NCI-H1417 treated with DMSO at 0.1 percent for 48 hours (cell line): ENCODE measurements at places on chromosomes 6 and 20.

GRCh38 chr6:131924881-131925474 lies 26.2 kb downstream of the CCN2 start:
- peak; percentile 29 for DNase-seq

DNA sequence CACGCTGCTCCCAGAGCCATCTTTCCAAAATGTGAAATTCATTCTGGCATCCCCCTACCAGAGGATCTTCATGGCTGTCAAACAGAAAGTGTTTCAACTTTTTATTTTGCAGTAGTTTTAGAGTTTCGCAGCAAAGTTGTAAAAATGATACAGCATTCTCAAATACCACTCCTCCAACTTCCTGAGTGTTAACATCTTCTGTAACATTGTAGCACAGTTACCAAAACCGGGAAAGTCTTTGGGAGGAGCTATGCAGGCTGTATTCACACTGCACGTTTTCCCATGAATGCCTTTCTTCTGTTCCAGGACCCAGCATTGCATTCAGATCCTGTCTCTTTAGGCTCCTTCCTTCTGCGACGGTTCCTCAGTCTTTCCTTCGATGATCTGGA lies 30.1 kb downstream of the CDYL start:
- no peak for DNase-seq

DNA sequence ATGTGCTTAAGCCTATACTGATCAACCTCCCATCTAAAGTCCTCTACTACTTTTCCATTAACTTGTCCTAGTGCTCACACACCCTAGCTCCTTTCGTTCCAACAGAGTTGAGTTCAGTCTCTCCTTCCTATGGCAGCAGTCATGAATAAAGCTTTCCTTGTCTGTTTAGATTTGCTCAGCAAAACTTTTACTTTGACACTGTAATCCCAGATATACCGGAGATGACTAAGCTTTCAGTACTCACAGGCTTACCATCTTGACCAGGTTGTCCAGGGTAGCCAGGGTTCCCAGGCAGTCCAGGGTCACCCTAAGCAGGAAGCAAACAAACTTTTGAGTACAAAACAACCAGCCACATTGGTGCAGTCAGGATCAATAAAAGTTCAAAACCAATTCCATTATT lies 90.7 kb downstream of the COL21A1 start:
- DNase-seq: no peak

- DNase-seq: no peak
These were observed 46.2 kb downstream of the OGFRL1 start for GRCh38 chr6:71334768-71335167.

- DNase-seq: no peak
These were observed 84.4 kb downstream of the LYRM2 start for GRCh38 chr6:89554106-89554505.

DNA sequence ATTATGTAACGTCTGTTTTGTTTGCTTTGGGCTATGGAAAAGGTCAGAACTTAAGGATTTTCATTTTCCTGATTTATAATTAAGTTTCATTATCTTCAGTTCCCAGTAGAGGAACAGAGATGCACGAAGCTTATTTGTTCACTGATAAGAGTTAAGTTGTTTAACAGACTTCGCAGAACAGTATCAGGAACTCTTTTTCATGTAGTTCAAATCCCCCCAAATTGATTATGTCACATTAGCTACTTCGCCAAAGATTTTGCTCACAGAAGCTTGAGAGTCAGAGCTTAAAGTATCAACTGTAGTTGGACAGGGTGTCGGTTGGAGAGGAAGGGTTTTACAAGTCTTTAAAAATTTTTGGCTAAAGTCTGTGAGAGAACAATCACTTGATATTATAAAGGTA lies 43.4 kb downstream of the ZHX3 start:
- DNase-seq: no peak

DNA sequence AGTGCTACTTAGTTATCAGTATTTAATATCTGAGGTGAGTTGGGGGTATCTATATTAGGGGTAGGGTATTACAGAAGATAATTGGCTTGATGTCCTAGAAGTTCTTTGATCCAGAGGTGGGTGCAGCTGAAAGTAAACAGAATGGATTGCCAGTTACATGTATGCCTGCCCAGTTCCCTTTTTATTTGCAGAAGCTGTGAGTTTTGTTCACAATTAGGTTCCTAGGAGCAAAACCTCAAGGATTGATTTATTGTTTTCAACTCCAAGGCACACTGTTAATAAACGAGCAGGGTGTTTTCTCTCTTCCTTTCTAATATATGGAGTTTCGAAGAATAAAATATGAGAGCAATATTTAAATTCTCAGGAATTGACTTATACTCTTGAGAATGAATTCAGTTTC lies 129.0 kb downstream of the SULF2 start:
- no peak for DNase-seq

DNA sequence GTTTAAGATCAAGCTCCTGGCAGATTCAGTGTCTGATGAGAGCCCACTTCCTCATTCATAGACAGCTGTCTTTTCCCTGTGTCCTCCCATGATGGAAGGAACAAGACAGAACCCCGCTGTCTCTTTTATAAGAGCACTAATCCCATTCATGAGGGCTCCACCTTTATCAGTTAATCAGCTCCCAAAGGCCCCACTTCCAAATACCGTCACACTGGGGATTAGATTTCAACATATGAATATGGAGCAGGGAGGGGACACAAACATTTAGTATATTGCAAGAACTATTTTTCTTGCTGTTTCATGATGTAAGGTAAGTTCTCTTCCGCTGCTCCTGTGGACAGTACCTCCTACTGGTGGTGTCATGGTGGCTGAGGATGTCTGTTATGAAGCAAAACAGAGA lies 158.3 kb upstream of the IRAK1BP1 start:
- no peak for DNase-seq

- no peak for DNase-seq
These were observed 168.3 kb upstream of the JAG1 start for GRCh38 chr20:10842116-10842515.

GRCh38 chr6:42163981-42164380 lies 9.2 kb upstream of the GUCA1A start:
- no peak for DNase-seq

GRCh38 chr20:43323592-43323991 lies 133.9 kb upstream of the PTPRT start:
- DNase-seq: no peak

DNA sequence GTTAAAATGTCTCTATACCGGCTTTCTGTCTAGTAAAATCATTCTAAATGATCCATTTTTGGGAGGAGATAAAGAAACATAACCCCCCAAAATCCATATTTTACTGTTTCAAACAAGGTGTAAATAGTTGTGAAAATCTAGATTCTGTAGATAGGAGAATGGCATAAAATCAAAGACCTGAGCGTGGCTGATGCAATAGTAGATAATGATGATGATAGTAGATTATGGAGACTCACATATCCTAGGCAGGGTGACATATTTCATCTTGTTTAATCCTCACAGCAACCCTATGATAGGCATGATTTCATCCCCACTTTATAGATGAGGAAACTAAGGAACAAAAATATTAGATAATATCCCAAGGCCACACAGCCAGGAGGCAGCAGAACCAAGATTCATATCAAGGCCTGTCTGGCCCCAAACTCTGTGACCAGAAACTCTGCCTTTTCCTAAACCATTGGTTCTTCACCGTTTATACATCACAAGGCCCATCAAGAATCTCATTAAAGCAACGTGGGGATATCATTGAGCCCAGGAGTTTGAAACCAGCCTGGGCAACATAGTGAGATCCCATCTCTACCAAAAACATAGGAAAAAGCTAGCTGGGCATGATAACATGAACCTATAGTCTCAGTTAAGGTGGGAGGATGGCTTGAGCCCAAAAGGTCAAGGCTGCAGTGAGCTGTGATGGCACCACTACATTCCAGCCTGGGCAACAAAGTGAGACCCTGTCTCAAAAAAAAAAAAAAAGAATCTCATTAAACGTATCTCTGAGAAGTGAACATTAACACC lies 55.6 kb downstream of the BPIFB1 start:
- DNase-seq: no peak

- DNase-seq: no peak
These were observed 100.8 kb downstream of the TNFAIP3 start for GRCh38 chr6:137967689-137968454.

DNA sequence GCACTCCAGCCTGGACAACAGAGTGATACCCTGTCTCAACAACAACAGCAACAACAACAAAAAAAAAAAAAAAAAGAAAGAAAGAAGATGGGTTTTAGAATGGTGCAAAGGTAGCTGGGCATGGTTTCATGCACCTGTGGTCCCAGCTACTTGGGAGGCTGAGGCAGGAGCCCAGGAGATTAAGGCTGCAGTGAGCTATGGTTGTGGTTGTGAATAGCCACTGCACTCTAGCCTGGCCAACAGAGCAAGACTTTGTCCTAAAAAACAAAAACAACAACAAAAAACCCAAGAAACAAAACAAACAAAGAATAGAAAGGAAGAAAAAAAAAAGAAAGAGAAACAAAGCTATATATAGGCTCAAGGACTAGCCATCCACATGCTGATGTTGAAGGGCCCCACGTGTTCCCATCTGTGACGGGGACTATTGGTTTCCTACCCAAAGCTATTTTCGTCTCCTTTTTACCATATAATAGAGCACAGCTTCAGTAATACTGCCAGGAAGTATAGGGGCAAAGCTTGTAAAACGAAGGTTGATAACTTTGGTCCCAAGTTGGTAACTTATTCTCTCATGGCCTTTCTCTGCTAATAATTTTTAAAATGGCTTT lies 7.9 kb upstream of the EEF1E1 start:
- DNase-seq: no peak

GRCh38 chr6:75337835-75338580 lies 53.4 kb upstream of the TMEM30A start:
- no peak for DNase-seq

DNA sequence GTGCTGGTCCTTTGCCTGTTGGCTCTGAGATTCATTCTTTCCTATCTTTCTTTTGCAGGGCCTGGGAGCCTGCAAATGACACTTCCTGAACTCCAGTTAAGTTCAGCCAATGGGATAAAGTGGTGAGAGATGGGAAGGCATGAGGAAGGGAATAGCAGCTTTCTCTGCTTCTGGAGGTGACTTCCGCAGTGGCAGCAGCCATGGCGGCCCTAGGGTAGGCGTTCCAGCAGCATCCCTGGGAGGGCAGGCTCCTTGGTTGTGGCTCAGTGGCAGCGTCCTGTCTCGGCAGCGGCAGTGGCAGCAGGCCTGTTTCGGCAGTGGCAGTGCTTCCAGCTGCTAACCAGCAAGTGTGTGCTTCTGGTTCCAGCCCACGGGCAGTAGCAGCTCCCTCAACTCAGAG lies 7.3 kb upstream of the MDFI start:
- DNase-seq: no peak

DNA sequence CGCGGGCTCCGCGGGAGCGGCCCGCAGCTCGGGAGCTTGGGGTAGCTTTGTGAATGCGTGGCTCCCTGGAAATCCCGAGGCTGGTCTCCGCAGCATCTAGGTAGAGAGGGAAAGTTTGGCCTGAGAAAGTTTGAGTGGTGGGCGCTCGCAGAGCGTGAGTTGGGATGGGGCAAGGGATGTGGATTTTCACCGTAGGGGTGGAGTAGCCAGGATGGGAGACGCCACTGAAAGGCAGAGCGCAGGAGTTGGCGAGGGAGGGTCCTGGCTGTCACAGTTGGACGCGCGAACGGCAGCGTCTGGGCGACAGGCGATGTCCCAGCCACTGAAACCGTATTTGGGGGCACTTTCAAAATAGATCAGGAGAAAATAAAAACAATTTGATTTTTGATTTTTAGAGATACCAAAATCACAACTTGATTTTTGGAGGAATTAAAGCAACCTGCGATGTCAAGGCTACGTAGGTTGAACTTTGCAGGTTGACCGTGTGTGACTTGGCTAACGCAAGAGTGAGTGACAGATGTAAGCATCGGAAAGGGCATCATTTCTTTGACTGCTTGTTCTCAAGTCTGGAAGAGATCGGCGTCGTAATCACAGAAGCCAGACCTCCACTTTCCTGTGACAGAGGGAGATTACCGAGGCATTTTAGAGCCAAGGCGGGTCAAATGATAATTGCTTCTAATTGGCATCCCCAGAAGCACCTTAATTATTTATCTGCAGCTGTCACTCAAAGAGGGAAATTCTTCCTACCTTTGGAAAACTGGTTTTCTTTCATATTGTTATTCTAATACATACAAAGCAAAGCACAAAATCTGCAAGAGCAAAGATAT lies 646 bp downstream of the HEY2 start:
- DNase-seq: no peak

GRCh38 chr20:50100552-50100951 lies 12.4 kb downstream of the UBE2V1 start:
- DNase-seq: no peak

GRCh38 chr6:116666869-116667268 lies 1.7 kb downstream of the ZUP1 start:
- no peak for DNase-seq

- no peak for DNase-seq
These were observed 7.6 kb downstream of the CEBPB start for GRCh38 chr20:50198180-50198666.

DNA sequence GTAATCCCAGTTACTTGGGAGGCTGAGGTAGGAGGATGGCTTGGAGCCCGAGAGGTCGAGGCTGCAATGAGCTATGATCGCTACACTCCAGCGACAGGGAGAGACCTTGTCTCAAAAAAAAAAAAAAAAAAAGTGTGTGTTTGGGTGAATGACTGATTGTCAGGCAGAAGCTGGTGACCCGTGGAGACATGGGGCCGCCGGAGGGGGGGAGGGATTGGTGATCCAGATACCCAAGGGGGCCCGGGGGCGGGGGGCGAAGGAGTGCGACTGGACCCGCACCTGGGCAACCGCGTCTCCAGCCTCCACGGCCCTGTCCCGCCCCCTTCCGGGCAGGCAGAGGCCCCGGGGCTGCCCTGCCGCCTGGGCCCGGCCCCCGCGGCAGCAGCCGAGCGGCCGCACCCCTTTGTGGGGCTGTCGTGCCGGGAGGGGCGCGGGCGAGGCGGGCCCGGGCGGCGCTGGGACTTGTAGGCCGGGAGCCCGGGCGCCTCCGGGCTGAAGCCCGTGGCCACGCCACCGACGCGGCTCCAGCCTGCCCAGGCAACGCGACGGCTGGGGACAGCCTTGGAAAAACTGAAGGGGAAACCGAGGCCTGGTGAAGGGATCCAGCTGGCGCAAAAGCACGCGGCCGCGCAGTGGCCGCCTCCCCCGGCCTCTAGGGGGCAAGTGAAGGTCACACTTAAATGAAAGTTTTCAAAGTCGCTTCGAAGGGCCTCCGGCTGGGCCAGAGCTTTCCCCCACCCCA lies 2.1 kb upstream of the RBM38 start:
- no peak for DNase-seq

GRCh38 chr6:6844530-6844929 lies 256.0 kb downstream of the LY86 start:
- no peak for DNase-seq

- no peak for DNase-seq
These were observed 88.8 kb downstream of the RIPOR3 start for GRCh38 chr20:50602432-50603088.

DNA sequence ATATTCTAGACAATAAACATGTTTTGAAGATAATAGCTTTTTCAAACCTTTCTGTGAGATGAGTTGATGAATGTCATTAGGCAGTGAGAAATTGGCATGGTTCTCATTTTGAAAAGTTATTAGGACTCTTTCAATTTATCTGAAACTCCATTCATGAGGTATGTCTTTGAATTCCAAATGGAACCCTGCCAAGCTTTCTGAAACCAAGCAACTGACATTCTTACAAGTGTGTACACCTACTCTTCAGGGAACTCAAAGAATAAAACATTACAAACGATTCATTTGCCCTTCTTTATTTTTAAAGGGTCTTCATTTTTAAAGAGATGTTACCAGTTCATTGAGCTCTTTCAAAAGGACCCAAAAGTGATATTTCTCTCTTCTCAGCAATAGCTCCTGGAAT lies 2.1 kb upstream of the TRDN start:
- DNase-seq: no peak
